ENCODE measurements at places on chromosomes 7 and 10.

- no peak for DNase-seq
Observed at GRCh38 chr10:3503299-3503698, 281.7 kb downstream of the KLF6 start.

- DNase-seq, result no peak
Observed at GRCh38 chr10:127953876-127954275, 47.0 kb downstream of the PTPRE start.

DNA sequence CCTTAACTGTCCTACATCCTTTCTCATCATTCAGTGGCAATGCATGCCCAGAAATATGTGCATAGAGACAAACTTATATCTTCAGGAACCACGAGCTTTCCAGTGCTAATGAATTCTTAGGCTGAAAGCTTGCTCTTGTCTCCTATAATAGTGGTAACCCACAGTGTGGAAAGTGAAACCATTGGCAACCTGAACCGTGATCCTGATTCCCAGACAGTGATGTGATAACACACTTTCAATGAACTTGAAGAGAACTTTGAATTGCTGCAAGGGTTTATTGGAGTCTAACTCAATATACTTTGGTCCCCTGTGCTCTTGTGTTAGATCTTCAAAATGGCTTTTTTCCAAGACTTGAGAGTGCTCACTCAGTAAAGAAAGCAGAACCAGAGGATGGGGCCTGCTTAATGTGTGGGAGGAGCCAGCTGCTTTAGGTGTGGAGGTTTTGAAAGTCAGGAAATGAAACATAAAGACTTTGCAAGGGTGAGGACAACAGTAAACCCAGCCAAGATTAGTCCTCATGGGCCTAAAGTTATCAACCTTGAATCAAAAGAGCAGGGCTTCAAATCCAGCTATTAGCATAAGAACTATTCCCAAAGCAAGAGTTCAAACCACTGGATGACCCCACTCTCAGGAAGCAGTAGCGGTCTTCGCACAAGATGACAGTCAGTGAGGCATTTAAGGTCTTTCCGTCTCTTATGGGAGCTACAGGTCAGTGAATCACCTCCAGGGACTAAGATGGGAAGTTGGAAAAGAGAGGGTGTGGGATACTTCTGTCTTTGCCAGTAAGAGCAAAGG is 332.4 kb upstream of the NRP1 start:
- DNase-seq, result no peak

- DNase-seq, result peak; percentile 11
Observed at GRCh38 chr7:132249256-132249971, 326.9 kb downstream of the PLXNA4 start.

DNA sequence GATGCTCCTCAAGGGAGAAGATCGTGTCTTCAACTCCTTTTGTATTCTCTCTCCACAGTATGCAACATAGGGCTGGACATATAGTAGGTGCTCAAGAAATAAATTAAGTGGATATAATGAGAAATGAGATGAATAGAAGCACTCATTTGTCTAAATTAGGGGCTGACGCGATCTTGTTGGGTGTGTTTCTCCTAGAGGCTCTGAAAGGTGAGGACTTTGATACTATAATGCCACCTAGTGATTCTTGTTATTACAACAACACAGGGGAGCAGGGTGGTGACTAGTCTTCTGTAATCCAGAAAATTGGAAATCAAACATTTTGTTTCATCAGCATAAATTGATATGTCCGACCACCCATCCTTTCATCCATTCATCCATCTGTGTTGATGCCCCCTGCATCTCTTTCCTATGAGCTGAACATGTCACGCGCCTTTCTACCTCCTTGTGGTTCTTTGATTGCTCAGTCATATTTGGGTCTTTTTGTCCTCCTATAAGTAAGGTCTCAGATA is 3.5 kb upstream of the CFAP58 start:
- DNase-seq, result peak; percentile 62

DNA sequence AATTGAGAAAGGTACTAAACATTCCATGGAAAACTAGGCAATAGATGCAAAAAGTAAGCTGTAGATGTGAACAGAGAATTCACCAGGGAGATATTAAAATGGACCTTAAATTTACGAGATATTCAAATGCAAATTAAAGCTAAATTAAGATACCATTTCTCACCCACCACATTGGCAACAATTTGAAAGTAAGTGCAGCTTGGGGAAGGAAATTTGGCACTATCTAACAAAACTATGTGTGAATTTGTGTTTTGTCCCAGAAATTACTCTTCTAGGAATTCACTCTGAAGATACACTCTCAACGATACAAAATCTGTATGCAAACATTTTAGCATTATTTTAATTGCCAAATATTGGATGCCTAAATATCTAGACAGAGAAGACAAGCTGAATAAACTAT is 178.2 kb upstream of the SORCS1 start:
- DNase-seq, result no peak

GRCh38 chr7:26910221-26910620 is 45.8 kb upstream of the SKAP2 start:
- no peak for DNase-seq

DNA sequence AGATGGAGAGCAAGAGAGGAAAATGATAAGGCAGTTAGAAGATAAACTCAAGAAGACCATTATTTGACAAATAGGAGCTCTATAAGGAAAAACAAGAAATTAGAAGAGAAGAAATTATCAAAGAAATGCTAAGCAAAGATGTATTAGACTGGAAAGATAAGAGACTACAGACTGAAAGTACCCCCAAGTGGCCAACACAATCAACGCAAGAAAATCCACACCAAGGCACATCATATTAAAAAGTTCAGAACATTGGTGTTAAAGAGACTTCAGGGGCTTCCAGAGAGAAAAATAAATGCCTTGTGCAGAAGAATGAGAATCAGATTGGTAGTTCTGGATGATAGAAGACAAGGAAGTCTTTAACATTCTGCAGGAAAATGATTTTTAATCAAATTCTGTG is 46.0 kb downstream of the SH2D4B start:
- DNase-seq, result no peak

- peak; percentile 9 for DNase-seq
Observed at GRCh38 chr7:99469381-99470065, 3.2 kb upstream of the ZNF789 start.

DNA sequence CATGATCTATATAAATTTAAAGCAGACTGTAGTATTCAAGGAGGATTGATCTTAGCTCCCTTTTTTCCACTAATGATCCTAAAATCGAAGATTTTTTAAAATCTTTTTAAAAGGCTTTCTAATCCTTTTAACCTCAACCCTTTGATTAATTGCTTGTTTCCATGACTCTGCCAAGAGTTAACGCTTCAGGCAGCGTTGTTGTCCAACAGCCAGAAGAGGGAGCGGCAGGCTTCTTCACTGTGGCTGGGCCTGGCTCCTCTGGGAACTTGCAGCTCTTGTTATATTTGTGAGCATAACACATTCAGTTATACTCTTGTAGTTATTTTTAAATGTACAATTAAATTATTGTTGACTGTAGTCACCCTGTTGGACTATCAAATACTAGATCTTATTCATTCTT is 26.3 kb downstream of the CRCP start:
- DNase-seq, result no peak

DNA sequence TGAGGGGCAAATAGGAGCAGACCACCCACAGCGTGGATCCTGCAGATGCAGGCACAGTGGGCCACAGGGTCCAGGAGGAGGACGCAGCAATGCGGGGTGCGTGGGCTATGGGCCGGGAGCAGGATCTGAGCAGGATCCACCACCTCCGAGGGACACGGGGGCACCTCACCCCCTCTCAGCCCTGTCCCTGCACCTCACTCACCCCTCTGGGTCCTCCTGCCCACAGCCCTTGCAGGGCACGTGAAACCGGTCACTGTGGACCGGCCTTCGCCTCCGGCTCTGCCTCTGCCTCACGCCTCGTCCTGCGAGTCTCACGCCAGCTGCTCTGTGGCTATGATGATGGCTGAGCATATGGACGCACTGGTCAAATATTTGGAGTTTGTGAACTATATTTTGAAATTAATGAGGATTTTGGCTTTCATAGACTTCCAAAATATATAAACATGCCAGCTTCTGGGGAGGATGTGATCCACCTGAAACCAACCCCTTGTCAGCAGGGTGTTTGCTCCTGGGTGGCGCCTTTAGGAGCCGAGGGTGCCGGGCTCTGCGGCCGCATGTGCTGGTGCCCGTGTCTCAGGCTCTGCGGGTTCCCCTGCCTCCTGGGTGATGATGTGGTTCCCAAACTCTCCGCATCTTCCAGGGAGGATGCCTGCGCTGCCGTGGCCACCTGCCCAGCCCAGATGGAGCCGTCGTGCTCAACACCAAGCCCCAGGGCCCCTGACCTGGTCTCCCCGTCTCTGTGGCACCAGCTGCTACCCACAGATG is 11.3 kb upstream of the ADGRA1 start:
- DNase-seq, result no peak

GRCh38 chr10:113354711-113355110 is 198.1 kb upstream of the HABP2 start:
- no peak for DNase-seq

DNA sequence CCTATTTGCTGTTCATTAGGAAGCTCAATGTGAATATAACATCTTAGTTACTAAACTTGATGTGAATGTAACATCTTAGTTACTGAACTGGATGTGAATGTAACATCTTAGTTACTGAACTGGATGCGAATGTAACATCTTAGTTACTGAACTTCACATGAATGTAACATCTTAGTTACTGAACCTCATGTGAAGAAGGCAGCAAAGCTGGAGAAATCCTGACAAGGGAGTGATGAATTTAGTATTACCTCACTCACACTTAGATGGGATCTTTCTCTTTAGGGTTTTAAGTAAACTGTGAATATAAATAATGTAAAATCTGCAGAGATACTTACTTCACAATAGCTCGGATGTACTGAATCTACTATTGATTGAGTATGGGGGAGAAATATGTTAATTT is 73.6 kb downstream of the ETV1 start:
- DNase-seq, result no peak

GRCh38 chr10:70320751-70321150 is 36.9 kb upstream of the NPFFR1 start:
- no peak for DNase-seq

DNA sequence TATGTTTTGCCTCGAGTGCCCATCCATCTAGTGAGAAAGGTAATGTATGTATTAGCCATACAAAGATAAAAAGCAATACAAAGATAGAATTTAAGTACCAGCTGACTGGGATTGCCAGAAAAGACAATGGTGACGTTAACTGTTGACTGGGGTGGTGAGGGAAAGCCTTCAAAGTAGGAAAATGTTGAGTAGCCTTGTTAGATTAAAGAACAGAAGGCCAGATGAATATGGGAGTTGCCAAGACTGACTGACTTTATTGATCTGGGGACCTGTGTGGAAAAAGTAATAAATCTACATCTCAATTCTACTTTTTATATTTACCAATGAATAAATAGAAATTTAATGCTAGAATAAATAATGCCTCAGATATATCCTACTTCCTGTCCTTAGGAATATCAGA is 97.7 kb downstream of the TFEC start:
- no peak for DNase-seq

GRCh38 chr10:127441350-127442219 is 107.5 kb upstream of the NPS start:
- DNase-seq, result no peak

DNA sequence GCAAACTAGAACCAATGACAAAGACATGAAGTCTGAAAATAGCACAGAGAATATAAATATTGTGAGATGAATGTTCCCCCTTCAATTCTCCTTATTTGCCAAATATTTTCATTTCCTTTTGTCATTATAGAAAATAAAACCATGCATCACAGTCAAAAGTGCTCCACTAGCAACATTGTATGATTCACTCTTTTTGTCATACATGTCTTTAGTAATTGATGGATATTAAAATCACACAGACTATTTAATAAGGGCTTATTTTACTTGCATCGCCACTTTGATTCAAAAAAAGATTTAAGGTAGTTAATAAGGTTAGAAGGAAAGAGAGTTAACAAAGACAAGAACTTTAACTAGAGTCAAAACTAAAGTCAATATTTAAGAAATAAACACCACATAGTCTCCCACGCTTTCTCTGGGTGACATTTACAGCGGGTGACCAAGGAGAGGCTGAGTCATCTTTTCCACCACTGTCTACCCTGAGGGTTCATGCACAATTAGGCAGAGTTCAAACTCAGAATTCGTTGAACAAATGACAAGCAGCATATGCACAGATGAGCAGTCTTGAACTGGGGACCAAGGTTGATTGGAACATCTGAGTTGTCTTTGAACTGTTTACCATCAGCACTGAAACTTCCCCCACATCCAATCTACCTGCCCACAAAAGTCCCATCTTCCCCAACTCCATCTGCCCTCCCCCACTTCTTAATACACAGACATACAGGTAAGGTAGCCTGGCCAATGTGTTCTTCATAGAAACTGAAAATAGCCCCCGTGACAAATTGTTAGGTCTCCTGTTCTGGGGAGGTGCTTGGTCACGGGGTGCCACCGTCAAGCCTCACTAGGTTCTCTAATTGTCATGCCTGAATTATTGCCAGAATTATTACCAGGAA is 42.5 kb downstream of the C7orf25 start:
- peak; percentile 69 for DNase-seq

DNA sequence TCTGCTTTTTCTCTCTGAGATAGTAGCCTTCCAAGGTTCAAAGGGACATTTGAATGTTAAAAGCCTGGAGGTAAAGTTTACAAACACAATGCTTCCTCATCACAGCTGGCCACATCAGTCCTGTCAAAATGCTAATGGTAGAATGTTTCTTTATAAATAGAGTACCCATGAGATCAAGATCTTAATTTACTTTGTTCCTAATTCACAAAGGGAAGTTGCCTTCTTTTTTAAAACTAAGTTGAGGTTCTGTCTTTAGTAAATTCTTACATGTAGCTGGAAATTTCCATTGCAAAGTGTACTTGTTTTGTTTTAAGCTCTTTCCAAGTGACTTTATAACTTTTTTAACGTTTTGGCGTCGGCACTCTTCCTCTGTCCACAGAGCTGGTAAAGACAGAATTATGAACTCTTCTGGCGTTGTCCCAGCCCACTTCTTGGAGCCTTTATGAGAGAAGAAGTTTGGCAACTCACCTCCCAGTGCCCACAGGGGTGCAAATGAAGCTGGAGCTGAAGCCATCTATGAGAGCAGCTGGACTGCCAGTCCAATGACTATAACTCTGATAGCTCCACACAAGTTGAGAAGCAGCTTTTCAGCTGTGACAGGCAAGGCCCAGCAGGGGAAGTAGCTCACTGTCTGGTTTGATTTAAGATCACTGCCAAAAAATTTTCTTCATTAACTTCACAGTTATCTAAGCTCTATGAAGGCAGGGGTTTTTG is 23.3 kb downstream of the FZD1 start:
- DNase-seq, result no peak

- no peak for DNase-seq
Observed at GRCh38 chr7:147406521-147407135, 1183.9 kb upstream of the C7orf33 start.

DNA sequence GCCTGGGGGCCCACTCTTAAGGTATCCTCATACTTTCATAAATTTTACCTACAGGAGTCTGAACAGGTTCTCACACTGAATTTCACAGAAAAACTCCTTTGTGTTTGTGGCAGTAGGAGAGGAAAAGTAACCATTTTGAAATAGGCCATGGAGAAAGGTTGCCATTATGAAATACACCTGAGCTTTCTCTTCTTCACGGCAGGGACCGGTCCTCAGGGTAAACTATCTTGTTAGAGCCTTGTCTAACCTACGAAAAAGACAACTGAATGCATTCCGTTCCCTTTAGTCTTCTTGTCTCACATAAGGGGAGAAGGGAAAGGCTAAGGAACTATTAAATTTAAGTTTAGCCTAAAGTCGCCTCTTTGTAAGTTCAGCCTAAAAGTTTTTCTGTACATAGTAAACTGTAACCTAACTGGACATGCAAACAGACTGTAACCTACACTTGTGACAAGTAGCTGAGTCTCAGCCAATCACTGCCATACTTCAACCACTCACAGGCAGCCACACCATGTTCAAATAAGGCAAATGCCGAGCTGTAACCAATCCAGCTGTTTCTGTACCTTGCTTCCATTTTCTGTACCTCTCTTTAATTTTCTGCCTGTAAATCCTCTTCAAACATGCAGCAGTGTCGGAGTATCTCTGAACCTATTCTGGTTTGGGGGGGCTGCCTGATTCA is 14.2 kb upstream of the RNF32 start:
- DNase-seq, result no peak
